Activated T-cell treated with anti-CD3 and anti-CD28 coated beads for 1 hour (primary cell): ENCODE measurements at places on chromosomes 1 and 21.

- DNase-seq, result no peak
Measured at GRCh38 chr1:95169548-95169947, 52.4 kb downstream of the TLCD4 start.

DNA sequence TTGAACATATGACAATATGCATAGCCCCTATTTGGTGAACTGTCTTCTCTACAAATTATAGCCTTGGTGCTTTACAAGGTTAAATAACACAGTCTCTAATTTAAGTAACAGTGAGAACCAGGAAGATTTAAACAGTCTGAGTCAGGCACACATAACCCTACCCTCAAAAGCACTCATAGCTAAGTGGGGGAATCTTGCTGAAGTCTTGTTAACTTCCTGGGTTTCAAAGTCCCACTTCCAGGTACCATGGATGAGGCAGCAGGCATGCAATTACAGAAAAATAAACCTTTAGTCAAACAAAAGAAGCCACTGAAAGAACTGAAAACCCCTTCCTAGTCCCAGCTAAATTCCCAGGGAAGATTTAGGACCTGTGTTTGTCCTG lies 147.6 kb downstream of the PBX1 start:
- DNase-seq, result no peak

- DNase-seq, result no peak
Measured at GRCh38 chr1:2426540-2426939, 14.2 kb upstream of the PEX10 start.

DNA sequence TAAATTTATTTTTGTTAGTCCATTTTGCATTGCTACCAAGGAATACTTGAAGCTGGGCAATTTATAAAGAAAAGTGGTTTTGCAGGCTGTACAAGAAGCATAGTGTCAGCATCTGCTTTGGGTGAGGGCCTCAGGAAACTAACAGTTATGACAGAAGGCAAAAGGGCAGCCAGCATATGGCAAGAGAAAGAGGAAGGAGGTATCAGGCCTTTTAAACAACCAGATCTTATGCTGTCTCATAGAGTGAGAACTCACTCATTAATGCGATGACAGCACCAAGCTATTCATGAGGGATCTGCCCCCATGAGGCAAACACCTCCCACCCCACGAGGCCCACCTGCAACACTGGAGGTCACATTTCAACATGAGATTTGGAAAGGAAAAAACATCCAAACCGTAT lies 898.4 kb downstream of the KCNT2 start:
- no peak for DNase-seq
